Stimulated activated naive CD4-positive, alpha-beta T cell treated with Interleukin-2 at 50 U/mL for 16 hours (primary cell): ENCODE measurements at places on chromosomes 5 and 9.

GRCh38 chr5:174872271-174872670 lies 147.9 kb downstream of the MSX2 start:
- no peak for DNase-seq

DNA sequence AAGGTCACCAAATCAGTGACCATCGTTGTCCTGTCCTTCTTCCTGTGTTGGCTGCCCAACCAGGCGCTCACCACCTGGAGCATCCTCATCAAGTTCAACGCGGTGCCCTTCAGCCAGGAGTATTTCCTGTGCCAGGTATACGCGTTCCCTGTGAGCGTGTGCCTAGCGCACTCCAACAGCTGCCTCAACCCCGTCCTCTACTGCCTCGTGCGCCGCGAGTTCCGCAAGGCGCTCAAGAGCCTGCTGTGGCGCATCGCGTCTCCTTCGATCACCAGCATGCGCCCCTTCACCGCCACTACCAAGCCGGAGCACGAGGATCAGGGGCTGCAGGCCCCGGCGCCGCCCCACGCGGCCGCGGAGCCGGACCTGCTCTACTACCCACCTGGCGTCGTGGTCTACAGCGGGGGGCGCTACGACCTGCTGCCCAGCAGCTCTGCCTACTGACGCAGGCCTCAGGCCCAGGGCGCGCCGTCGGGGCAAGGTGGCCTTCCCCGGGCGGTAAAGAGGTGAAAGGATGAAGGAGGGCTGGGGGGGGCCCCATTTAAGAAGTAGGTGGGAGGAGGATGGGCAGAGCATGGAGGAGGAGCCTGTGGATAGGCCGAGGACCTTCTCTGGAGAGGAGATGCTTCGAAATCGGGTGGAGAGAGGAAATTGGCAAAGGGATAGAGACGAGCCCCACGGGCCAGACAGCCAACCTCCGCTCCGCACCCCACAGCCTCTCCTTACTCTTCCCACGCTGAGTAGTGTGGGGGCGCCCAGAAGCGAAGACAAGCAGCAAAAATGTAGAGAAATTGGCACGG lies 1.7 kb downstream of the RXFP3 start:
- no peak for DNase-seq

DNA sequence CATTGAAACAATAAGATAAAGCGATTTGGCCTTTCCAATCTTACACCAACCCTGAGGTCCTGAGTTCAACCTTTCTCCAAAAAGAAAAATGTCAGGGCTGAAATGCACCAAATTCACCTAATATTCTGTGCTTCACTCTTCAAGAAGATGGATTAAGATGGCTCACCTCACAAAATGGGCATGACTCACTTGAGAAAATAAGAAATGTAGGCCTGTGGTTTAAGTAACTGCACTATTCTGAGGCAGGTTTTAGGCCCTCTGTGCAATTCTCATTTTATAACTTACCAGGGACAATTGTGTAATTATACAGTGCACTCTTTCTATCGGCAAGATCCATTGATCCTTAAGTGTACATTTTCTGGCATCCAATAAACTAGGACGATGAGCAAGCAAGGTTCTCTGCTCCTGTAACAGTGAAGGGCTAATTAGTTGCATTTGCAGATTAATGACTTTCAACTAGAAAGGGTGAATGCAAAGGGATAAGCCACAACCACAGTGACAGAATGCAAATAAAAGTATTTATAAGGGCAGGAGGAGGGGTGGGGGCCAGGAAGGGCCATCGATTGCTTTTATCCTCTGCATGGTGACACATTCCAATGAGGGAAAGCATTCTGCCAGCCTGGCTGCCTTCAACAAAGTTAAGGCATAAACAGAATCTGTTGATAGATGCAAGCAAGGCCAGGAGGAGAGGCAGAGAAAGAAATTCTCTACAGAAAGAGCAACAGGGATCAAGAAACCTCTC lies 214.5 kb downstream of the CAAP1 start:
- no peak for DNase-seq

DNA sequence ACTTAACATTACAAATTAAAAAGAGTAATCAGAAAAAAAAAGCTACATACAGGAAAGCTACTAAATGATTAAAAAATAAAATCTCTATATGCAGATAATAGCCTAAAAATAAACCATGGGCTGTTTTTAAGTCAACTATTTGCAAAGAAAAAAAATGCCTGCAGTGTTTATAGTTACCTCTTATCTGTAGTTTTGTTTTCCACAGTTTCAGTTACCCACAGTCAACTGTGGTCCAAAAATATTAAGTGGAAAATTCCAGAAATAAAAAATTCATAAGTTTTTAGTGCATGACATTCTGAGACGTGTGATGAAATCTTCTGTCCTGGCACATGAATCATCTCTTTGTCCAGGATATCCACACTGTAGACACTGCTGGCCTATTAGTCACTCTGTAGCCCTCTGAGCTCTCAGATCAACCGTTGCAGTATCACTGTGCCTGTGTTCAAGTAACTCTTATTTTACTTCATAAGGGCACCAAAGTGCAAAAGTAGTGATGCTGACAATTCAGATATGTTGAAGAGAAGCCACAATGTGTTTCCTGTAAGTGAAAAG lies 59.2 kb downstream of the PRELID2 start:
- DNase-seq, result no peak

DNA sequence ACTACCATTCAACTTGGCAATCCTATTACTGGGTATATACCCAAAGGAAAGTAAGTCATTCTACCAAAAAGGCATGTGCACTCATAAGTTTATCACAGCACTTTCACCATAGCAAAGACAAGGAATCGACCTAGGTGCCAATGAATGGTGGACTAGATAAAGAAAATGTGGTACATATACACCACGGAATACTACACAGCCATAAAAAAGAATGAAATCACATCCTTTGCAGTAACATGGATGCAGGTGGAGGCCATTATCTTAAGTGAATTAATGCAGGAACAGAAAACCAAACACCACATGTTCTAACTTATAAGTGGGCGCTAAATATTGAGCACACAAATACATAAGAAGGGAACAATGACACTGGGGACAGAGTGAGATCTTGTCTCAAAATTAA lies 65.8 kb upstream of the SUB1 start:
- no peak for DNase-seq

- no peak for DNase-seq
Observed at GRCh38 chr9:75417471-75417870, 329.2 kb downstream of the OSTF1 start.
